ENCODE measurements at places on chromosomes 1 and 21. TPM values are rescaled to one million over a fixed set of nuclear protein-coding genes. Genes with fewer than 3 reads are reported as not detected.
A peak's percentile ranks its signal among the peaks of the same experiment; 100 is the strongest.

- DNase-seq = no peak
Measured at GRCh38 chr1:94596260-94596659, 54.7 kb upstream of the F3 start.

GRCh38 chr1:72885841-72886240 lies 603.5 kb upstream of the NEGR1 start:
- no peak for DNase-seq

- no peak for DNase-seq
Measured at GRCh38 chr1:209815931-209816341, 10.0 kb upstream of the IRF6 start.

DNA sequence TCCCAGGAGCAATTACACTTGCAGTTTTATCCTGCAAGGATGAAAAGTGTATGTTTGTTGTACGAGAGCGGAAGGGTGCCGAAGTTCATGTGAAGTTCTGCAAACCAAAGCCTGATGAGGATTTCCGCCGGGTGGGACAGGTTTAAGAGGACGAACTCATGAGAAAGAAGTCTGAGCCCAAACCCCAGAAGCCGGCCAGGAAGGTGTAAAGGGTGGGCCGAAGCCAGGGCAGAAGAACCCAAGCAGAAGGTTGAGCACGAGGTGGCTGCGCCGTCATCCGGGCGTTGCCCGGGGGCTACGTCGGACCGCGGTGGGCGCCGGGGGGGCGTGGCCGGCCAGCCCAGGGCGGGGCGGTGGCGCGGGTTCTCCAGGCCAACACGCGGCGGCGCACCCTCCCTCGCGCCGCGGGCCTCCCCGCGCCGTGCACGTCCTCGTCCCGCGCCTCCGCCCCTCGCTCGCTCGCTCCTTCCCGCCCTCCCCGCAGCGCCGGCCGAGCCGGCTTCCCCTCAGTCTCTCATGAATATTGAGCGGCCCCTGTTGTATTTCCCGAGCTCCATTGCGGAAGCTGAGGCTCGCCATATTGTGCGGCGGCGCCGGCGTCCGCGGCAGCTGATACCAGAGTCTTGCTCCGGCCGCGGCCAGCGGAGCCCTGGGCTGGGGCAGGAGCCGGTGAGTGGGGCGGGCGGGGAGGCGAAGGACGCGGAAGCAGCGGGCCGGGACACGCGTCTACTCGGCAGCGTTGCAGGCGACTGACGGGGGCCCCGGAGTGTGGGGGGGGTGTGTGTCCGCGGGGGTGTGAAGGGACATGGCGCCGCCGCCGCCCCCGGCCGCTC lies at the start of gene RNF2:
TSS of gene RNF2 (plus strand) at position 578 of the 833 bp plus-strand sequence. CDS start 41,996 bp downstream, outside the sequence.
- DNase-seq = peak; percentile 93

- no peak for DNase-seq
Measured at GRCh38 chr1:222897527-222898190, 82.8 kb downstream of the DISP1 start.

GRCh38 chr1:25178917-25179561 lies 53.3 kb downstream of the SYF2 start:
- DNase-seq = no peak

DNA sequence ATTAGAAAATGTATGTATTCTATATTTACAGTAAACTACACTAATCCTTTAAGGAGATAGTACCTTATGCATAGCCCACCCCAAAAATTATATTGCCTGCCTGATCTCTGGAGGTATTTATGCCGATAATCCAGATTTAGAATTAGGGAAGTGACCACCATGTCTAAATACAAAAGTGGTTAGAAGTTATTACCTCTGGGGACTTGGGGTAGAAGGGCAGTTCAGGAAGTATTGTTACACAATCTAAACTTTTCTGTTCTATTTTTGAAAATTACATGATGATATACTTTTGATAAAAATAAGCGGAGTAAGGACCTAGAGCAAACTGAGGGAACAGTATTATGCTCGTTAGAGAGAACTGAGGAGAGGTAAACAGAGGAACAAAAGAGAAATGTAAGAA lies 90.5 kb upstream of the ZP4 start:
- DNase-seq = no peak

GRCh38 chr1:230972855-230973271 lies 5.8 kb downstream of the TTC13 start:
- DNase-seq = peak; percentile 66

DNA sequence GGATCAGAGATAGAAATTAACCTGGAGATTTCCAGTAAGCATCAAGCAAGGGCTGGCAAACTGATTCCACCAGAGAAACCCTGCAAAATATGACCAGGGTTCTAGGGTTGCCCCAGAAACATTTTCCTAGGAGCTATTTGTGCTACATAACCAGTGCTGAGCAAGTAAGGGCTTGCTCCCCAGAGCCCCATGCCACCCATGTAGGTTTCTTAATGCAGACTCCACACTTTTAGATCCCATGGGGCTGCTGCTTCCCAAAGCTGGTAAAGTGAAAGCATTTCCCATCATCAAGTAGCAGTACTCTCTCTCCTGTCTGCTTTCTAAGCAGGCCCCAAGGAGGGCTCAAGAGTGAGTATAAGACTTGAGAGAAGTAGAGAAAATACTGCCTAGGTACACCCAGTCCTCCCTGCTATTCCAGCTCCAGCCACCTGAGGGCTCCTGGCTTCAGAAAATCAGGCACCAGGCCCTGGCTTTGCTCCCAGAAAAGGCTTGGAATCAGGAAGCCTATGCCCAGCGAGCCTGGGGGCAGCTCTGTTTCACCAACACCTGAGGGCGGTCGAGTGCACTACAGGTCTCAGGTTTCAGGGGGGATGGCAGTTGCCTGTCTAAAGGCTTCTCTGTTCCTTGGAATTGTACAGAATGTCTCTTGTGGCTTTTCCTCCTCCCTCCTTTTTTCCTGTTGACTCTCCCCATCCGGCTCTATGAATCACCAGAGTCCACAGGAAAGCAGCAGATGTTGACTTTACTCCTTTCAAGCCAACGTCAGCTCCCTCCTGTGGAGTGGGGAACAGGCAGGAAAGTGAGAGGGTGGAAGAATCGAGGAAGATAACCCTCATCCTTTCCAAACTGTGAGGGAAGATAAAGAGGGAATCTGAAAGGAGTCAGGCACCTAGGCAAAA lies 6.2 kb upstream of the ANKRD35 start:
- DNase-seq = peak; percentile 61

GRCh38 chr1:108719656-108720435 lies 7.1 kb downstream of the FNDC7 start:
- no peak for DNase-seq

DNA sequence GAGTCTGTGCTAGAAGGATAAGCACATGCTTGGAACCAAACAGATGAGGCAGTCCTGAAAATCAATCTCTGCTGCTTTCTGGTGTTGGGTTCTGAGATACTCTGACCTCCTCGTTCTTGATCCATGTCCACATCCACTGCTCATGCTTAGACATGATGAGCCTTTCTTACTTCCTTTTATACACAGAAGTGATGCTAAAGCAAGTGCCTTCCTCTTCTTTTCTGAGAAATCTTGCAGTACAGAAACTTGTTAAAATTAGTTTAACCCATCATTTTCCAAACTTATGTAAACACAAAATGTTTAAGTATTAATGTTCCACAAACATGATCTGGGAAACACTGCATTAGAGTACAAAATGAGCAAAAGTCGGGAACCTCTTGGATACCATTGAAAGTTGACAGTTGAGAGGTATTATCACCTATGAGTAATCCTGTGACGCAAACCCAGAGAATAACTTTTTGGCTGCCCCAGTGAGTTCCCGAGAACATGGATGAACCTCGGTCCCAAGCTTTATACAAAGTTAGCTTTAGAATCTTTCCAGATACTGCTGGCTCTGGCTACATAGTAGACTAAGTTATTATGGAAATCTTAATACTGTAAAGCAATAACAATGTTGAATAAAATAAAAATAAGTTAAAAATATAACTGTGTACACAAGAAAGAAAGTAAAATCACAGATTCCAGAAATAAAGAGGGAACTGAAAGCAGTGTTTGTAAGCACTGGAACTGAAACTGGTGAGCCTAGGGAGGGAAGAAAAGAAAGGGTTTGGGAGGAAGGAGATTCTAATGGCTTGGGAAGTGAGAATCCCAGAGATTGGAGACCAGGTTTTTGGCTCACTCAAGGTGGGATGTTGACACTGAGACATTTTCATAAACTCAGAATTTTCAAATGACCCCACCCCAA lies 429.3 kb upstream of the RUNX1 start:
- no peak for DNase-seq

GRCh38 chr1:5822726-5823125 lies 169.5 kb downstream of the NPHP4 start:
- DNase-seq = no peak

GRCh38 chr1:58627221-58627620 lies 50.2 kb upstream of the TACSTD2 start:
- no peak for DNase-seq

- DNase-seq = no peak
Measured at GRCh38 chr21:42336054-42336453, 14.7 kb downstream of the TFF2 start.

GRCh38 chr1:94907136-94907535 lies 19.8 kb downstream of the CNN3 start:
- no peak for DNase-seq

GRCh38 chr1:67874501-67875111 lies 41.3 kb upstream of the GNG12 start:
- DNase-seq = no peak

SELP gene
- 0.87 TPM for total RNA-seq

HMGB4 gene
- not detected for total RNA-seq

FAM72C gene
- total RNA-seq = not detected

LENEP gene
- 2.0 TPM for total RNA-seq

ZNF496 gene
- 22.6 TPM for total RNA-seq

TTC39A gene
- not detected for total RNA-seq

PDE4B gene
- 242 TPM for total RNA-seq

ADAMTS4 gene
- total RNA-seq = 0.05 TPM

PHGDH gene
- total RNA-seq = 3.9 TPM

FCRL1 gene
- total RNA-seq = 306 TPM

TCHHL1 gene
- not detected for total RNA-seq

PRAMEF8 gene
- not detected for total RNA-seq

COL24A1 gene
- not detected for total RNA-seq

Data from B cell (primary cell).